ENCODE measurements at places on chromosomes 5 and 9.

- DNase-seq: no peak
Observed at GRCh38 chr5:121628783-121629182, 222.9 kb upstream of the FTMT start.

GRCh38 chr9:14500705-14501104 is 186.8 kb upstream of the NFIB start:
- DNase-seq: no peak

- DNase-seq: no peak
Observed at GRCh38 chr5:37792975-37793631, 46.7 kb downstream of the GDNF start.

DNA sequence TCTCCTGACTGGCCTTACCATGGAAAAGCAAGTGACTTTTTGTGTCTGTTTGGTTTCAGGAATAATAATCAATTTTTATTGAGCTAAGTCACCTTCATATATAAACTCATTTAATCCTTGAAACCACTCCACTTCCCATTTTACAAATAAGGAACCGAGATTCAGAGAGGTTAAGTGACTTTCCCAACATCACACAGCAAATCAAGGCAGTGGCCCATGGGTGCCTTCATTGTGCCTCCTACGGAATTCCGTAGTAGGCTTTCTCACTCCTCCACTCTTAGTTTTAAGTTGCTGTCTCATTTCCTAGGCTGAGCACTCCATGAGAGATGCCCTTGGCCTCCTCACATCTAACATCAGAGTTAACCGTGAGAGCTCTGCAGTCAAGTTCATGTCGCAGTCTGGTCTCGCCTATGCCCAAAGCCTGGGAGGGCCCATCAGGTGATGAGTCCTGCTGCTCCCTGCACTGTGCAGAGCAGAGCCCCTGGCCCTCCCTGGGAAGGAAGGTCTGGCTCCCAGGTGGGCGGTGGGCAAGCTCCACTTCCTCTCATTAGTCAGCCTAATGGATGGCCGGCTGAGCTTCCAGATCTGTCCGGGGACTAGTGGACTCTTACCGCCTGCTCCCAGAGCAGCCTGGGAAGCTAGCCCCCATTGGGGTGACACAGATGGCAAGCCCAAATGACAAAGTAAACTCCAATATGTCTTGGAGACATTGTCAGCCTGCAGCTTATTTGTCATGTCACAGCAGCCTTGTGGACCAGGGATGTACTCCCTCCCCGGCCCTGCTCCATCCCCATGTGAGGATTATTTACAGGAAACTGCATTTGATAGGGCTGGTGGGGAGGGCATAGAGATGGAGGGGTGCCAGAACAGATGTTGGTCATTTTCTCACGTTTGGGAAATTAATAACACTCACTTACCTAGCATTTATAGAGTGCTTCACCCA is 123.4 kb downstream of the MVB12B start:
- no peak for DNase-seq

DNA sequence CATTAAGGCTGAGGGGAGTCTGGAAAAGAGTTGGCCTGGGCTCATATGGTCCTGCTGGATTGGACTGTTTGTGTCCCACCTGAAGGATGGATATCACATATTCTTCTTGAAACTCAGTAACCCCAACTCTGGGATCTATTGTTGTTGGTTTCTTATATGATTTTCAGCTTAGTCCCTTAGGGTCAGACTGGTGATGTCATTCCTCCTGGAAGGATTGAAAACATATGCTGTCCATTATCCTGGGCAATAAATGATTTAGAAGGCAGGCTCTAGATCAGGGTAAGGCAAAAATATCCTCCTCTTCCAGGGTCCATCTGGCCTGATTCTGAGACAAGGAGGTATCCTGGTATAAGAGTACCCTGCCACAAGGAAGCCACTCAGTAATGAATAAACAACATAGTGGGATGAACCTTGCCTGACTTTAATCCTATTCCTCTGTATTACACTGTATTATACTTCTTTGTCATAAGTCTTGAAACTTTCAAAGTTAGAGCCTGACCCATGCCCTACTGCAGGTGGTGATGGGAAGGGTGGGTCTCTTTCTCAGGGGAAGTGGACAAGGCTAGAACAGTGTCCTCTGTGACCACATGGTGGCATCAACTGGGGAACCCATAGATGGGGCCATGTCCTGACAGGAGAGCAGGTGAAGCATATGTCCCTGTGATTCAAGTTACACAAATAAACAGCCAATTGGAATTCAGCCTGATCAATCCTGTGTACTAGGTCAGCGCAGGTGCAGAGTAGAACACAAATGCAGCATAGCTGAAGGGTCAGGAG is 454.4 kb upstream of the TRPC7 start:
- DNase-seq: peak; percentile 13

- no peak for DNase-seq
Observed at GRCh38 chr9:132610661-132611060, 28.3 kb downstream of the BARHL1 start.

GRCh38 chr5:180598316-180598701 is 7.0 kb upstream of the SCGB3A1 start:
- DNase-seq: no peak

GRCh38 chr9:95979446-95979845 is 104.0 kb downstream of the ERCC6L2 start:
- no peak for DNase-seq

GRCh38 chr9:126690431-126691051 is 76.8 kb downstream of the LMX1B start:
- DNase-seq: peak; percentile 42

DNA sequence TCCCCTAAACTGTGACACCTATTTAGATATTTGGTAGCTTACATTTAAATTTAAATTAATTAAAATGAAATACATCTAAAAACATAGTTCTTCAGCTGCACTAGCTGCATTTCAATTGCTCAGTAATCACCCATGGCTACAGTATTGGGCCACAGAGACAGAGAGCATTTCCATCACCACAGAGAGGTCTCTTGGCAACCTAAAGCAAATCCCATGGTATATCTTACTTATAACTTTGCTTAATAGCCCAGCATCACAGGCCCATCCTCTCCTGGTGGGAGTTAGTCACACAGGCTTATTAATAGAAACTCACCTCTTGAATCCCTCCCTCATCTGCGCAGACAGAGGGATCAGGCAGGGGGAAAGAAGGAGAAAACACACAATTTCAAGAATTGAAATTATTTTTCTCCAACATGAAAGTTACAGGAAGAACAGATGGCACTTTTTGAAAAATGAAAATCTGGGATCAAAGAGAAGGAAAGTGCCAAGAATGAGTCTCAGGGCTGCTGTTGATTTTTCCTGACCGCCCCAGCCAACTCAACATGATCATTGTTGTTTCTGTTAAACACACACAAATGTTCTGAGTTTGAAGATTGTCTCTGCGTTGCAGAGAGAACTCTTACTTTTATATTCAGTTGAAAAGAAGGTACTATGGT is 144.6 kb downstream of the CMYA5 start:
- DNase-seq: no peak

DNA sequence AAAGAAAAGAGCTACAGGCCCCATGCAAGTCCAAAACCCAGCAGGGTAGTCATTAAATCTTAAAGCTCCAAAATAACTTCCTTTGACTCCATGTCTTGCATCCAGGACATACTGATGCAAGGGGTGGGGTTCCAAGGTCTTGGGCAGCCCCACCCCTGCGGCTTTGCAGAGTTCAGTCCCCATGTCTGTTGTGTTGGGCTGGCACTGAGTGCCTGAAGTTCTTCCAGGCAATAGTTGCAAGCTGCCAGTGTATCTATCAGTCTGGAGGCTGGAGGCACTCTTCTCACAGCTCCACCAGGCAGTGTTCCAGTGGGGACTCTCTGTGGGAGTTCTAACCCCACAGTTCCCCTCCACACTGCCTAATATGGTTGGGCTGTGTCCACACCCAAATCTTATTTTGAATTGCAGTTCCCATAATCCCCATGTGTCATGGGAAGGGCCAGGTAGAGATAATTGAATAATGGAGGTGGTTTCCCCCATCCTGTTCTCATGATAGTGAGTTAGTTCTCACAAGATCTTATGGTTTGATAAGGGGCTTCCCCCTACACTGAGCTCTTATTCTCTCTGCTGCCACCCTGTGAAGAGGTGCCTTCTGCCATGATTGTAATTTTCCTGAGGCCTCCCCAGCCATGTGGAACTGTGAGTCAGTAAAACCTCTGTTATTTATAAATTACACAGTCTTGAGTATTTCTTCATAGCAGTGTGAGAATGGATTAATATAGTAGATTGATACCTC is 237.5 kb upstream of the ADRA1B start:
- no peak for DNase-seq

DNA sequence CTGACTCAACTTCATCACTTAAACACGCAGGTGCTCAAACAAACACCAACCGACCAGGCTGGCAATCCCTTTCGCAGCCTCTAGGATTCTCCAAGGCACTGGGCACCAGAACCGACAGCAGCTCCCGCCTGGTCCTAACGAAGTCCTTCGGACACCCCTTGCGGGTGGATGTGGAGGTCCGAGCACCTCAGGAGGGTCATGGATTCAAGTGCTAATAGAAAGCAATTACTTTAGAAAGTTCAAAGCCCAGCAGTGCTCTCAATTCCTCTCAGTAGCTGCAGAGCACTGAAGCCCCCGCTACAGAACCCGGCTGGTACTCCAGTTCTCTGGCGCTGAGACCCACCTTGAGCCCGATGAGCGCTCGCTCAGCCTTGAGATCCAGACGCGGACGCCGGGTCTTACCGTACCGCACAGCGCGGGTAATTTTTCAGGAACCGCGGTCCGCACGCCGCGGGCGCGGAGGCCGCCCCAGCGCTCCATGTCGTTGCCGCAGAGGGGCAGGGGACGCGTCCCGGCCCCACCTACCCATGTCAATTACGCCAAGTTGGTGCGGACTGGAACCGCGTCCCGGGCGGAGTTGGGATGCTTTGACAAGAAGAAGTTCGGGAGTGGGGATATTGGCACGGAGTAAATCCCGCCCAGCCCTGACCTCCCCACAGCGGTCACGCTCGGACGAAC is 638 bp downstream of the MARCHF3 start:
- peak; percentile 78 for DNase-seq

GRCh38 chr5:66972004-66972403 is 224.6 kb downstream of the CD180 start:
- DNase-seq: no peak

- no peak for DNase-seq
Observed at GRCh38 chr9:98678244-98678842, 30.4 kb downstream of the GABBR2 start.

- no peak for DNase-seq
Observed at GRCh38 chr9:132311978-132312377, 42.8 kb downstream of the SETX start.

DNA sequence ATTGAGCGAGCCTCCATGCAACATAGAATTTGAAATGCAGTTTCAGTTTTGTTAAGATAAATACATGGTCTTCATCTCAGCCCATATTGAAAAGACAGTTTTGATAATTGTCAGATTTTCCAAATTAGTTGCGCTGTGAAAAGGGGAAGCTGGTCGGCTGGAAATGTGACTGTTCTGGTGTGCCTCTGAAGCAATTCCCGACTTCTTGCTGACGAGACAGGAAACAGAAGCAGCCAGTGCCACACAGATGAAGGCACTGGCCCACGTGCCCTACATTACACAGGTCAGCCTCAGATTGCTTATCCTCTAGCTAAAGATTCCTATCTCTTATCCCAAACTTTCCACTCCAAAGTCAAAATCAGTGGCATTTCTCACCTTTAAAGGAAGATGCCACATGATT is 214.1 kb upstream of the TLE4 start:
- DNase-seq: no peak

DNA sequence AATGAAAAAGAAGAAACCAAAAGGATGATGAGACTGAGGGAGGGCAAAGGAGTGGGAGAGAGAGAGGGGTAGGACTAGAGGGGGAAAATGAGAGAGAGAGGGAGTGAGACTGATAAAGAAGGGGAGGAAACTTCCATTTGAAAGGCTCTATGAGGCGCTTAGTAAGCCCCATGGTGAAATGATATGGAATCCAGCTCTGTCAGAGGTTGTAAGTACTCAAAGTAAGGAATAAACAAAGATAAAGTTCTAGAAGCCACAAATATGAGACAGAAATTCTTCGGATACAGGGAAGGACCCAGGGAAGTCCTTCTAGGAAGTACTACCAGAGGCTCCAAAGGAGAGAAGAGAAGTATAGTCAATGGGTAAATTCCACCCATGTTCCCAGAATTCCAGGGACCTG is 21.7 kb upstream of the VLDLR start:
- DNase-seq: no peak

- no peak for DNase-seq
Observed at GRCh38 chr9:31078175-31078574, 1306.3 kb upstream of the ACO1 start.

- no peak for DNase-seq
Observed at GRCh38 chr9:91433180-91433579, 9.5 kb upstream of the NFIL3 start.

GRCh38 chr9:19456426-19456825 is 47.6 kb downstream of the ACER2 start:
- DNase-seq: no peak

DNA sequence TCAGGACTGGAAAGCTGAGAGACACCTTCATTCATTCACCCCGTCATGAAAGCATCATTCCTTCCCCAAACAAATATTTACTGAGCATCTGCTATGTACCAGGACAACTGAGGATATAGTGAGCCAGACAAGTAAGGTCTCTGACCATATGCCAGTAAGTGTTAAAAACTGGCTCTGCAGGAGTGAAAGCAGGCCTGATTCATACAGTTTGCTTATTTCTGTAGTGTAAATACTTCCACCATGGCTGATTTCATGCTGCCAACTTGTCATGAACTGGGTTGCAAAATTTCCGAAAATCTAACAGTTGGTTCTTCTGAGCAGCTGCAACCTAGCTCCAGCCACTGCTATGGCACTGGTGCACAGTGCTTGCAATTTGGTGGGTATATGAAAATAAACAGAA is 68.1 kb downstream of the YIPF5 start:
- no peak for DNase-seq

GRCh38 chr9:116286297-116286696 is 132.7 kb downstream of the PAPPA start:
- DNase-seq: peak; percentile 85

DNA sequence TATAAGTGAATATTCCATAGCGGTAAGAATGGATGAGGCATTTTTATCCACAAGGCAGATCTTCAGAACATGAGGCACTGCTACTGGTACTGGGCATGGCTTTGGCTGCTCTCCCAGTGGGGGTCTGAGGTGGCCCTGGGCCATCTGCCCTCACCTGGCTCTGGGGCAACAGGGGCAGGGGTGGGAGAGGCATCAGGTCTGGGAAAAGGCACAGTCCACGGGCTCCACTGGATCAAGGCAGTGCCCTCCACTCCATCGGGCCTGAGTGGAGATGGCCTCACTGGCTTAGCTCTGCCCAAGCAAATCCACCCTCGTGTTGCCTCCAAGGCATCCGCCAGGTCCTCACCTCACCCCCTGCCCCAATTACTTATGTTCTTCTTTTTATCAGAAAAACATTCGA is 10.9 kb upstream of the NKD2 start:
- DNase-seq: no peak

- DNase-seq: no peak
Observed at GRCh38 chr5:32264957-32265572, 47.7 kb downstream of the MTMR12 start.

DNA sequence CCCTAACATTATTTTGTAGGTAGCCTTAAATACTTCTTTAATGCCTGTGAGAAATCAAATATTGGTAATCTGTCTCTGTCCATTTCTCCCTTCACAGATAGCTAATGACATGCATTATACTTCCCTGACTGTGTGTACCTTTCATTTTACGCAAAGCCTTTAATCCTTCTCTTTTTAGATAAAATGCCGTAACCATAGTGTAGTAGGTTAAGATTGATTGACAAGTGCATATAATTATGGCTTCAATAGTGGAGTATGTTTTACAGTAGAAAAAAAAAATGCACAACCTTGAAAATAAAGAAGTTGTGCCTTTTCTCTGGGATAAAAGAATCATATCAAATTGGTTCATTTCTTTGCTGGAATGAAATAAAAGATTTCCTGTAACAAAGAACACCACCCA is 559.6 kb upstream of the GRAMD2B start:
- DNase-seq: no peak

GRCh38 chr5:172245703-172246125 is 37.9 kb downstream of the UBTD2 start:
- no peak for DNase-seq

All from NCI-H345 (cell line).